Stimulated activated CD4-positive, alpha-beta T cell treated with anti-CD3 and anti-CD28 coated beads, Interleukin-12 subunit alpha, Interleukin-12 subunit beta, amount 100 ng/mL, for 48 hours (primary cell): ENCODE measurements at places on chromosomes 11 and 22.

GRCh38 chr11:73414977-73415651, 38.9 kb downstream of the RELT start:
- DNase-seq: no peak

- peak; percentile 55 for DNase-seq
Measured at GRCh38 chr11:67024410-67024809, 1.5 kb downstream of the SYT12 start.

DNA sequence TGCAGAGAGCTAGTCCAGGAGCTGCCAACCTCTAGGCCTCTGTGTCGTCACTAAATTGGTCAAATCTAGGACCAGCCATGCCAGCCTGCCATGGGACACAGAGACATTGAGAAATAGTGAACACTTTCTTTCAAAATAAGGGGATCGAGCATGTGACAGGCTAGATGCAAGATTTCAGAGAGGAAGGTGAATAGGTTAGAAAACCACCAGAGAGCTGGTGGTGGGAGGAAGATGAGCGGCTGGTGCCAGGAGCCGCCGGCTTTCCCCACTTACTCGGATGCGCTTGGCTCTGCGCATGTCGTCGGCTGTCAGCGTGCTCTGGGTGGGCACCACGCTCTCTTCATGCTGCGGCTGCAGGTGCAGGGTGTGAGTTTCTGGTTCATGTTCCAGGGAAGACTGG, 35.4 kb upstream of the NFRKB start:
- no peak for DNase-seq

DNA sequence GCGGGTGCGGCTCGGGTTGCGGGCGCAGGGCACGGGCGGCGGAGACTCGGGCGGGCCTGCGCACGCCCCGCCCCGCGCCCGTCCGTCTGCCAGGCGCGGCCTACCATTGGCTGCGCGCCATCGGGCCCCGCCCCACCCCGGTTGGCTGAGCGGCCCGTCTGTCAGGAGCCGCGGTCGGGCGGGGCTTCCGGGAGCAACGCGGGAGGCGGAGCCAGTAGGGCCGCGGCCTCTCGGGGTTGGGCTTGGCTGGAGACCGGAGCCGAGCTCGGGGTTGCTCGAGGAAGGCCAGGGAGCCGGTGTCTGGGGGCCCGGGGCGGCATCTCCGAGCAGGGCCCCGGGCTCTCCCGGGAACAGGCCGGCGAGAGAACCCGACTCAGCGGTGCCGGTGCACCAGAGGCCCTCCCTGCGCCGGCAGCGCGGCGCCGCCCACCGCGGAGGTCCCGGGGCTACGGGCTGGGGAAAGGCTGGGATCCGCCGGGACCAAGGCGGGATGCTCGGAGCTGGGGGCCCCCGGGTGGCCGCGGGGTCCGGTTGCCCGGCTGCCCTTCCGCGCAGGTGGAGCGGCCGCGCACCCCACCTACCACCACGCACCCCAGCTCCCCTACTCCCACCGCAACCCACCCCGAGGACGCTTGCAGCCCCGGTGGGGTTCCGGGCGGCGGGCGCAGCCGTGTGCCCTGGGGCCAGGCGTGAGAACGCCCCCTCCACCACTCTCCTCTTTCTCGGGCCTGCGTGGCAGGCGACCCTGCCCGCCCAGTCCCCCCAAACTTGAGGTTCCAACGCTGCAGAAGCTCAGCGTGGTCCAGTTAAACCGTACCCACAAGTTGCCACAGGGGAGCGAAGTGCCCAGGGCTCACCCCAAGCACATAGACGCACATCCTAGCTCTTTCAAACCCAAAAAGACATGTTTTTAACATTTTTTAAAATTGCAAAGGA, at the start of gene HRAS:
HRAS (minus strand) TSS at position 58 of the 936 bp plus-strand sequence.
- DNase-seq: peak; percentile 94

DNA sequence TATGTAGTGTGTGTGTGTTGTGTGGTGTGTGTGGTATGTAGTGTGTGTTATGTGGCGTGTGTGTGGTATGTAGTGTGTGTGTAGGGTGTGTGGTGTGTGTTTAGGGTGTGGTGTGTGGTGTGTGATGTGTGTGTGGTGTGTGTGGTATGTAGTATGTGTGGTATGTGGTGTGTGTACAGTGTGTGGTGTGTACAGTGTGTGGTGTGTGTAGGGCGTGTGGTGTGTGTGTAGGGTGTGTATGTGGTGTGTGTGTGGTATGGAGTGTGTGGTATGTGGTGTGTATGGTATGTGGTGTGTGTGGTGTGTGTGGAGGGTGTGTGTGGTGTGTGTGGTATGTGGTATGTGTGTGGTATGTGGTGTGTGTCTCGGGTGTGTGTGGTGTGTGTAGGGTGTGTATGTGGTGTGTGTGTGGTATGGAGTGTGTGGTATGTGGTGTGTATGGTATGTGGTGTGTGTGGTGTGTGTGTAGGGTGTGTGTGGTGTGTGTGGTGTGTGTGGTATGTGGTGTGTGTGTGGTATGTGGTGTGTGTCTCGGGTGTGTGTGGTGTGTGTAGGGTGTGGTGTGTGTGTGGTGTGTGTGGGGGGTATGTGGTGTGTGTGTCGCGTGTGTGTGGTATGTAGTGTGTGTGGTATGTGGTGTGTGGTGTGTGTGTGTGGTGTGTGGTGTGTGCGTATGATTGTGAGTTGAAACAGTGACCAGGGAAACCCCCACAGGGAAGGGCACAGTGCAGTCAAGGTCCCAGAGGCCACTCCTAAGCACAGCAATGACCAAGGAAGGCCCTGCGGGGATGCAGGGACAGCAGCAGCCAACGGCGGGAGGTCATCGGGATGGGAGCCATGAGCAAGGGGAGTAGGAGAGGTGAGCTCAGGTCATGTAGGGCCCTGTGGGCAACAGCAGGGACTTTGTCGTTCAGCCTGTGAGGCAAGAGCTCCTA, 2.9 kb upstream of the PPP6R2 start:
- no peak for DNase-seq

GRCh38 chr11:12456651-12457579, 79.5 kb downstream of the PARVA start:
- no peak for DNase-seq

GRCh38 chr22:45974498-45974897, 2.5 kb downstream of the WNT7B start:
- DNase-seq: no peak

DNA sequence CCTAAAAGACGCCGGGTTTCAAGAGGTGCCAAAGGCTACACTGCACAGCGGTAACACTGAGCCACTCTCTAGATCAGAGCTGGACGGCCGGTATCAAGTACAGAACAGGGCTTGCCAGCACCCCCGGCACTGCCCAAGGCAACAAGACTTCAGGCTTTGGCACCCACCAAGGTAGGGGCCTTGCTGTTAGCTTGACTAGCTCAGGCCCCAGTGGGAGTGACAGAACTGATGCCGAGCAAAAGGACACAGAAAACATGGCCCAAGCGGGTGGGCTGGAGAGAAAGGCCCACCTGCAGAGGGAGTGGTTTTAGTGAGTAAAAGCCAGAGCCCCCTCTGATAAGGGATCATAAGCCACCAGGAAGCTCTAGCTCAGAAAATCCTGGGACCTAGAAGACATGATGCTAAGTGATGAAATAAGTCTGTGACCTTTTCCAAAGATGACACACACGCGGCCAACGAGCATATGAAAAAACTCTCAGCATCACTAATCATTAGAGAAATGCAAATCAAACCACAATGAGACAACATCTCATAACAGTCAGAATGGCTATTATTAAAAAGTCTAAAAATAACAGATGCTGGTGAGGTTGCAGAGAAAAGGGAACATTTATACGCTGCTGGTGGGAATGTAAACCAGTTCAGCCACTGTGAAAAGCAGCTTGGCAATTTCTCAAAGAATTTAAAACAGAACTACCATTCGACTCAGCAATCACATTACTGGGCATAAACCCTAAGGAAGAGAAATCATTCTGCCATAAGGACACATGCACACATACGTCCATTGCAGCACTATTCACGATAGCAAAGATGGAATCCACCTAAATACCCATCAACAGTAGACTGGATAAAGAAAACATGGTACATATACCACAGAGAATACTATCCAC, 12.9 kb downstream of the EHD1 start:
- no peak for DNase-seq

DNA sequence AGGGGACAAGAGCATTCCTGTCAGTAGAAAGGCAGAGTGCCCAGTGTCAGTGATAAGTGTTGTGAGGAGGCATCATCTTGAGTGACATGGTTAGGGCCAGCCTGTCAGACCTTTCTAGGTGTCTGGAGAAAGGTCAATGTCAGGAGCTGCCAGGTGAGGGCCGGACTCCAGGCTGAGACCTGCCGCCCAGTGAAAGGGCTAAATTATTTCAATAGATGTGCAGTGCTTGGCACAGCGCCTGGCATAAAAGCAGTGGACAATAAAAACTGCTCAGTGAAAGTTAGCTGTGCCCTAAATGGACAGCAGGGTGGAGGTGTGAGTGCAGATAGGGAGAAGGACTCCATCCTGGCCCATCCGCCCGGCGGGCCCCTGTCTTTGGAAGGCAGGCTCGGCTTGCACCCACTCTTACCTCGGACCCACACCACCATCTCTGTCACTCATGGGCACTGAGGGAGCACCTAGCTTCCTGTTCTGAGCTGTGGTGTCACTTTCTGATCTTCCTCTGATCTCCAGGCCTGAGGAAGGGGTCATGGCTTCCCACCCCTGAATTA, 23.5 kb upstream of the WNT11 start:
- no peak for DNase-seq

GRCh38 chr22:49111085-49111484, 716.6 kb downstream of the BRD1 start:
- DNase-seq: no peak

GRCh38 chr11:50214376-50214775, 181.7 kb downstream of the OR4C45 start:
- DNase-seq: no peak

DNA sequence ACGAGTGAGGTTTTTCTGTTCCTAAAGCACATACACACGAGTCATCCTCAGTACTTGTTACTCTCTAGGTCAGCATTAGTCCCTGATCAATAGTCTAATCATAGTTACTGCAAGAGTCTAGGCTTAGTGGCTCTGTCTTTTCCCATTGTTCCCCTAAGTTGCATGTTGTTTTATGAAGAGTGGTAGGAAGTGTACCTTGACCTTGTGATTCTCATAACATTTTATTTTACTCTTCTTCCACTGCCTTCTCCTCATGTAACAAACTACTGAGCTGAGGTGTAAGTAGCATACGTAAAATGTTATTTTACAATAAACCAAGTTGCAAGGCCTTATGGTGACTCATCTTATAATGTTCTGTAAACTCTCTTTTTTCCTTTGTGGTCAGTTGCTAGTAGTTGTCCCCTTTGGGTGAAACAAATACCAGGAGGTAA, 15.0 kb downstream of the METTL15 start:
- DNase-seq: no peak

DNA sequence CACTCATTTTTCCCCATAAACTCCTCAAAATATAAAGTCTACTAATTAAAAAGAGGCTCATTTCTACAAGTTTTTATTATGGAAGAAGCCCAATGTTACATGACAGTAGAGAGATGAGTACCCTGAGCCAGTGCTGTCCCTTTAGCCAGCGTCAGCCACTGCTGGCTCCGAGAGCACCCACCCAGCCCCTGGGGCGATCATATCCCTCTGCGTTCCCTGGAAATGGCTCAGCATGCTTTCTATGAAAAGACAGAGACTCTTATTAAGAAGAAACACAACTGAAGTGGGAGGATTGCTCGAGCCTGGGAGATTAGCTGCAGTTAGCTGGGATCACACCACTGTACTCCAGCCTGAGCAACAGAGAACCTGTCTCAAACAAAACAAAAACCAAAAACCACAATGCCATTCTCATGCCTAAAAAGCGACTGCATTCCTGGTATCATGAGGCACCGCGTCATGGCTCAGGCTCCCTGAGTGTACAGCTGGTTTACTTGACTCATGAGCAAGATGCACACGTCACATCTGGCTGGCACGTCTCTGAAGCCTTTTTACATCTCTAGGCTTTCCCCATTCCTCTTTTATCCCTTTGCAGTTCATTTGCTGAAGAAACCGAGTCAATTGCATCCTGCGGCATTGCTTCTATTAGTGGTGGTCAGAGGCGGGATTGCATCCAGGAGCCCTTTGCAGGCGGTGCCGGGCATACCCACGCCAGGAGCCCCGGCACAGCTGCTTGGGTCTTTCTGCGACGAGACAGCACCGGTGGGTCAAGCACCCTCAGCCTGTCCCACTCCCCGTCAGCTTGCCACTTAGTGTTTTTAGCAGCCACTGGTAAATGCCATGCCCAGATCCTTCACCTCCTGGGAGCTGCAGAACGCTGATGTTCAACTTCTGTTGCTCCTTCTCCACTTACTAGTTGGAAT, 119.9 kb downstream of the CTTN start:
- no peak for DNase-seq

DNA sequence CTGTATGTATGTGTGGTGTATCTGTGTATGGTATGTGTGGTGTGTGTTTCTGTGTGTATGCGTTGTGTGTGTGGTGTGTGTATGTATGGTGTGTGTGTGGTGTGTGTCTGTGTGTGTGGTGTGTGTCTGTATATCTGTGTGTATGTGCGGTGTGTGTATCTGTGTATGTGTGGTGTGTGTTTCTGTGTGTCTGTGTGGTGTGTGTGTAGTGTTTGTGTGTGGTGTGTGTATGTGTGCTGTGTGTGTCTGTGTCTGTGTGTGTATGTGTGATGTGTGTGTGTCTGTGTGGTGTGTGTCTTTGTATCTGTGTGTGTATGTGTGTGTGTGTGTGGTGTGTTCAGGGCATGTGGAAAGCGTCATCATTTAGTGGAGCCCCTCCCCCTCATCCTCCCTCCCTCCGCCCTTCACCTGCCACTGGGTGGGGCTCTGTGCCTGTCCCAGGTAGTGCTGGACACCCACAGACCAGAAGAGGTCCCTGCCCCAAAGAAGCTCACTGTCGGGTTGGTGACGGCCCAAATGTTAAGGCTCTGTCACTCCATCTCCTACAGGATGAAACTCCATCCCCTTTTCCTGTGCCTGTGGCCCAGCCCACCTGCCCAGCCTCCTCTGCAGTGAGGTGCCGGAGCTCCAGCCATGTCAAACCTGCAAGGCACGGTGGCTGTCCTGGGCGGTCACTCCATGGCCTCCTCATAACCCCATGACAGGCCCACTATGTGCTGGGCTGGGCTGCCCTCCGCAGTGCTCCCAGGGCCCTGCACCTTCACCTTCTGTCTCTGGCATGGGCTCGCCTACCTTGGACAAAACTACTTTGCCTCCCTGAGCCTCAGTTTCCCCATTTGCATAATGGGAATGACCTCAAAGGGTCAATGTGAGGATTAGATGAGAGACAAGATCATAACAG, 23.4 kb upstream of the SHISAL1 start:
- no peak for DNase-seq

DNA sequence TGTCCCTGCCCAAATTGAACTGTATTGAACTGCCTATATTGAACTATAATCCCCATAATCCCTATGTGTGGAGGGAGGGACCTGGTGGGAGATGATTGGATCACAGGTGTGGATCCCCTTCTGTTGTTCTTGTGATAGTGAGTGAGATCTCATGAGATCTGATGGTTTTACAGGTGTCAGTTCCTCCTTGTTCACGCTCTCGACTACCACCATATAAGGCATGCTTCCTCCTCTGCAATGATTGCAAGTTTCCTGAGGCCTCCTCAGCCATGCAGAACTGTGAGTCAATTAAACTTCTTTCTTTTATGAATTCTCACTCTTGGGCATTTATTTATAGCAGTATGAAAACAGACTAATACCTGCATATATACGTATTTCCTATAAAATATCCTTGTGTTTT, 206.5 kb upstream of the PDGFD start:
- DNase-seq: no peak

- DNase-seq: no peak
Measured at GRCh38 chr11:132579136-132579535, 953.2 kb downstream of the OPCML start.
